Head of caudate nucleus (tissue), 42 donors: ENCODE measurements at places on chromosomes 2 and 18.

DNA sequence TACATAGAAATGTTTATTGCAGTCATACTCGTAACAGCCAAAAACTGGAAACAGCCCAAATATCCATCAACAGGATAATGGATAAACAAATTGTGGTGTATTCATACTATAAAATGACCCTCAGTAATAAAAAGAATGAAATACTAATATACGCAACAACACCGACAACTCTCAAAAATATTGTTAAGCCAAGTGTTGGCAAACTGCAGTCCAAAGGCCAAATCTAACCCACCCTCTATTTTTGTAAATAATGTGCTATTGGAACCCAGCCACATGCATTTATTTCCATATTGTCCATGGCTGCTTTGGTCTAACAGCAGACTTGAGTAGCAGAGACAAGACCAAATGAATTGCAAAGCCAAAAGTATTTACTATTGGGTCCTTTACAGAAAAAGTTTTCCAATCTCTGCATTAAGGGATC, 151.0 kb downstream of the MREG start:
- DNase-seq = no peak

GRCh38 chr2:151475071-151475470, 65.4 kb downstream of the RIF1 start:
- DNase-seq = no peak

DNA sequence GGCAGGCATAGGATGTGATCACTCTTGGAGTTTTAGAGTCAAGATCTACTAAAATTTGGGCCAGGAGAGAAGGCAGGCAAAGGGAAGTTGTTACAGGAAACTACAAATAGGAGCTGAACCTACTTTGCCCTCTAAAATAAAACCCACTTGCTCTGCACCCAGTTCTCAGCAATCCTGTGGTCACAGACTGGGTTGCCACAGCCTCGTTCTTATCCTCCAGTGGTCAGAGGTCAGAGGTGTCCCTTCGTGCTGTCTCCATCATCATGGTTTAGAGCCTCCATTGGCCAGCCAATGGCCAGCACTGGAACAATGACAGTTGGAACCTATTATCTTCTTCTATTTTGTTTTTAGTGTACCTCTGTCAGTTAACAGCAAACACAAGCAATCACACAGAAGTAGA, 90.7 kb upstream of the TNP1 start:
- no peak for DNase-seq

DNA sequence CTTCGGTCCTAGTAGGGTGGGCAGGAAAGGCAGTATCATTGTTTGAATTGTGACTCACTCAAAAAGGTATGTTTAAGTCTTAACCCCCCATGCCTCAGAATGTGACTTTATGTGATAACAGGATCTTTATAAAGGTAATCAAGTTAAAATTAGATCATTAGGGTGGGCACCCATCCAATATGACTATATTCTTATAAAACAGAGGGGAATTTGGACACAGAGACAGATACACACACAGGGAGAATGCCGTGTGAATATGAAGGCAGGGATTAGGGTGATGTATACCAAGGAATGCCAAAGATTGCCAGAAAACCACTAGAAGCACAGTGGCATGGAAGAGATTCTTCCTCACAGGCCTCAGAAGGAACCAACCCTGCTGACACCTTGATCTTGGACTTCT, 281.8 kb downstream of the CLIP4 start:
- DNase-seq = no peak

GRCh38 chr2:236687296-236687965, 117.8 kb downstream of the ACKR3 start:
- no peak for DNase-seq

DNA sequence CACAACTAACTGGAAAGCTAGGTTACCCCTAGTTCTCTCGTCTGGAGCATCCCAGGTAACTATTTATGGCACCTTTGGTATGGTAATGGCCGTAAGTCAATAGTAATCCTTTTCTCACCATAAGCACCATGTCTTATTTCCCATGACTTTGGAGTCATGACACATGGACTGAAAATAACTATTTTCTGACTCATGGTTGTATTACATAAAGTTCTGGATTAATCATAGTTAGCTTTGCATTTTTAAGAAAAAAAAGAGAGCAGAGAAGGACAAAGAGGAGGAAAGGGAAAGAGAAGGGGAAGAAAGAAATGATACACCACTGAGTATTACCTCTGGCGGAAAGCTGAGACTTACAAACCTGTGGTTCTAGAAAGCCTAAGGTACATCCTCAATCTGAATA, 99.3 kb downstream of the BIN1 start:
- no peak for DNase-seq

DNA sequence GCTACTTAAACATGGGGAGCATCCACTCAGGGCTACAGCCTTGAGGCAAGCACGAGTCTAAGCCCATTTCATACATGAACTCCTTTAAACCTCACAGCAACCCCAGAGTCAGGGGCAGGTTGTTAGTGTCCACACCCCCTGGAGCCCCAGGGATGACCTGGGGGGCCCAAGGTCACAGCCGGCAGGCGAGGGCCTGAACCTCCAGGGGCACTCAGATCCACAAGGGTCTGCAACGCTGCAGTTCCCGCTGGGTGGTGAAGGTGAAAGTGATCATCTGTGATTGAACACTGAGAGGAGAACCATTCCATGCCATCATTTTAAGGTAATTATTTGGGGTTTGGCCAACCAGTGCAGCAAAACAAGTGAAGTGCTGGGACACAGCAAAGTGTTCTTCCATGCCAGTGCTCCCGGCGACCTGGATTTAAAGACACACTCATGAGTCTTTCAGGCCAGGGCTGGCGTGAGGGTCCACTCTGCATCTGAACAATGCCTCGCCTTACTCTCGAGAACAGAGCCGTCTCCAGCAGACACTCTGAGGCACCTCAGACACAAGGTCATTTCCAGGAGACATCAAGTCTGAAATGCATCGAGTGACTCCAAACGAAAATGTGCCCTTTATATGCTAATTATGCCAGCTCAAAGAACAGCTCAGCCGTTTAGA, 61.6 kb upstream of the SNTG2 start:
- DNase-seq = no peak

GRCh38 chr2:194105358-194105757, 1551.7 kb upstream of the SLC39A10 start:
- DNase-seq = no peak

DNA sequence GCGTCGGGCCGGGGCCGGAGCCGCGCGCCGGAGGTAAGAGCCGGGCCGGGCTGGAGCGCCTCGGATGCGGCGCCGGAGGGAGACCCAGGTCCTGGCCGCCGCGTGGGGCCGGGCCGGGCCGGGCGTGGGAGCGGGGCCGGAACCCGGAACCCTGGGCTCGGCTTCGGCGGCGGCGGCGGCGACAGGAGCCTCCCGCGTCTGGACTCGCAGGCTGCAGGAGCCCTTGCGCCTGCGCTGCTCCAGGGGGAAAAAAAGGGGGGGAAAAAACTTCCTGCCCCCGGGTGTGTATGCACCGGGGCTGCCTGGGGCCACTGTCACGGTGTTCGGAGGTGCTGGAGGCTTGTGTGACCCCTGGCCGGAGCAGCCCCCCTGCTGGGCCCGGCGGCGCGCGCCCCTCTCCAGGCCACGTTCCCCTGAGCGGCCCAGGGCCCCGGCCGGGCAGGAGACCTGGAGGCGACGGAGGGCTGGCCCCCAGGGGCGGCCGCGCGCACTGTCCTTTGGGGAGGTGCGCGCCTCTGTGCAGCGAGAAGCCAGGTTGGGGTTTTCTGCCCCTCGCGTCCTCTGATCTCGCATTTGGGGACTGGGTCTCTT, 864 bp downstream of the KLHL29 start:
- no peak for DNase-seq

- no peak for DNase-seq
These were observed 164.8 kb downstream of the ARHGAP15 start for GRCh38 chr2:143294068-143294467.

DNA sequence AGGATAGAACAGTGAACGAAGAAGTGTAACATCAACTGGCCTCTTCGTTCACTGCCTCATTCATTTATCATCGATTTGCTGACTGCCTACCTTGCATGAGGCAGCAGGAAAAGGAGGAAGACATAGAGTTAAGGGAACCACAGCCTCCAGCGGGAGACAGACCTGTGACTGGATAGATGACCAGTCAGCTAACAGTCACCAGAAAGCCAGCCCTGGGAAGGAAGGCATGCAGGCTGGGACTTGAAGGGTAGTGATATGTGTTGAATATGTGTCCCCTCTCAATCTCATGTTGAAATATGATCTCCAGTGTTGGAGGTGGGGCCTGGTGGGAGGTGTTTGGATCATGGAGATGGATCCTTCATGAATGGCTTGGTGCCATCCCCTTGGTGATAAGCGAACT, 58.3 kb downstream of the CTIF start:
- DNase-seq = no peak

DNA sequence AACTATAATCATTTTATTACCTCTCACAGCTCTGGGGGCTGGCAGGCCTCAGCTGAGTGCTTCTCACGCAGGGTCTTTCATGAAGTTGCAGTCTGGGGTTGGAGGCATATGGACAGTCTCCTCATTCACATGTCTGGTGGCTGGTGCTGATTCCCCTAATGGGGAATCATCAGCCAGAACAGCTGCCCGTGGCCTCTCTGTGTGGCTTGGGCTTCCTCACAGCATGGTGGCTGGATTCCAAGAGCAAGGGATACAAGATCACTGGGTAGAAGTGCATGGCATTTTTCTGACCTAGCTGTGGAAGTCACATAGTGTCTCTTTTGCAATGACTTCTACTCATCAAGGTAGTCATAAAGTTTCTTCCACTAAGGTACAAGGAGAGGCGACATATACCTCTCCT, 59.0 kb upstream of the LAPTM4A start:
- no peak for DNase-seq

- no peak for DNase-seq
These were observed 6.4 kb downstream of the ASPRV1 start for GRCh38 chr2:69955029-69955428.

DNA sequence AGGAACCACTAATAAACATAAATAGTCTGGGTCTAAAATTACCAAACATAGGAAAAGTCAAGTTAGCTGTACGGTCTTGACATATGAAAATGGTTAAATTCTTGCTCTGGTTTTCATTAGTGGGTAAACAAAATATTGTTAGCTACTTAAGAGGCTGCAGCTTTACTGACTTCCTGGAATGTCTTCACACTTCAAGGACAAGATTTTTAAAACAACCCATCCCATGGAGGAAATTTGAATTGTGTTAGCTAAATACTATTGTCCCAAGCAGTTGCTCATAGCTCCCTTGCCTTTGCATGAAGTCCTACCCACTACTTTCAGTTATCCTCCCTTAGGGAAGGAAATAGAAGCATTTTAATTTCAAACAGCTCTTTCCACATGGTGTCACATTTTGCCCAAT, 128.5 kb downstream of the EPHA4 start:
- no peak for DNase-seq

DNA sequence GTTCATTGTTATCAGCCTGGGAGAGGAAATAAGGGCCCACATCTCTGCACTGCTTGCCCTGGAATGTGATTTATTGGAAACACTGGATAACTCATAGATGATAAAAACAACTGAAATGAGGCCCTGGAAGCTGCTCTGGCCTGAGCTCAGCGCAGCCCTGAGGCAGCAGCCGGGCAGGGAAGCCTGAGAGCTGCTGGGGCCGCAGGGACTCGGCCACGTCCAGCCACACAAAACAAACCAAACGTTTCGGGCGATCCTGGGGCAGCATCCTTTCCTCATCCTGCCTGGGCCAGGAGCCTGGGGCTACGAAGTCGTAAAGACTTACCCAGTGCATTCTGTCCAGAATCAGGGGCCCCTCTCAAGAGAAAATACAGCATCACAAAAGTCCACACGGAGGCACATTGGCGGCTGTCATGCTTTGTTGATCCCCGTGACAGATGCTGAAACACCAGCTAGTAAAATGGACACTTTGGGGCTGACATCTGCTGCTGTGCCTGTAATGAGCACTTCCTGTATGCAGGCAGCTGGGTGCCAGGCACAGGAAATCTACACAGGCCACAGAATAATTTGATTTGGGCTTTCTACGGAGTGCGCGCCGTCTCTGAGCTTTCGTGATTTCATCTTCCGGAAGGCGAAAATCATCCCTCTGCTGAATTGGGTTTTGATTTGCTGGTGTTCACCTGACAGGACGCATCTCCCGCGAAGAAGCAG, 250.6 kb downstream of the EIPR1 start:
- no peak for DNase-seq

DNA sequence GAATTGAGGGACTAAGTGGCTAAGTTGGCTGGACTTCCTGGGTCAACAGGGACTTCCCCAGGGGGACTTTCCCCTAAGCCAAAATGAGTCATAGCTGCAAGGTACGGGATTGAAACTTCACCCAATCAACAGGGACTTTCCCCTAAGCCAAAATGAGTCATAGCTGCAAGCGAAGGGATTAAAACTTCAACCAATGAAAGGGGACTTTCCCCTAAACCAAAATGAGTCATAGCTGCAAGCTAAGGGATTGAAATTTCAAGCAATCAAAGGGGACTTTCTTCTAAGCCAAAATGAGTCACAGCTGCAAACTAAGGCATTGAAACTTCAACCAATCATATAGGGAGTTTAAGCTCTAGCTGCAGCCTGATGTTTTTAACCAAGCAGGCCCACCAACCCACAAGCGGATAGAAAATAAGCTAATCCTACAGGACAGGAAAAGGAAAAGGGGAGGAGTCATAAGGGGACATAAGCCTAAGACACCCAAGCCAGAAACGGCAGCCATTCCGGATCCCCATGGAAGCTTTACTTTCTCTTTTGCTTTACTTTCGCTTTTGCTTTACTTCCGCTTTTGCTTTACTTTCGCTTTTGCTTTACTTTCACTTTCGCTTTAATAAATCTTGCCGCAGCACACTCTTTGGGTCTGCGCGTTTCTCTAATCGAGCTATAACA, 1375.4 kb upstream of the CELF4 start:
- DNase-seq = no peak

- DNase-seq = no peak
These were observed 21.5 kb downstream of the GPR39 start for GRCh38 chr2:132437852-132438669.

- no peak for DNase-seq
These were observed 82.3 kb upstream of the ASAP2 start for GRCh38 chr2:9124231-9124741.

DNA sequence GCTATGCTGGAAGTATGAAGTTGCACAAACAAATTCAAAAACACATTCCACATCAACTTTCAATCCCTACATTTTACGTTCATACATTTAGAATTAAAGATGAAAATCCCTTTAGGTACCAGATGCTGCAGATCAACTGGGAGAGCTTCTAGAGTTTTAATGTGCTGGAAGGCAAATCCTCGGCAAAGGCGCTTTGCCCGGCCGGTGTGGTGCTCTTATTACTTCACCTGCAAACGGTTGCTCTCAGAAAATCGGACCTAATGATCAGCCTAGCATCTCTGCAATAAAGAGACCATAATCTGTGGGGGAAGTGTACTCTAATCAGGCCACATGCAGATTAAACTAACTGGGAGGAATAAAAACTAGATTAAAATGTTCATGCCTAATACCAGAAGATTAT, 513.8 kb downstream of the ZEB2 start:
- DNase-seq = no peak

GRCh38 chr2:127052057-127052770, 54.7 kb downstream of the BIN1 start:
- DNase-seq = peak; percentile 68

GRCh38 chr2:191831410-191831994, 15.4 kb downstream of the CAVIN2 start:
- DNase-seq = no peak

GRCh38 chr2:110804915-110805314, 72.5 kb downstream of the ACOXL start:
- DNase-seq = no peak

GRCh38 chr18:54192900-54193299, 31.6 kb downstream of the MBD2 start:
- DNase-seq = no peak

GRCh38 chr18:74166386-74166785, 18.1 kb downstream of the TIMM21 start:
- no peak for DNase-seq

- no peak for DNase-seq
These were observed 46.0 kb downstream of the POMC start for GRCh38 chr2:25122367-25122766.
